Suprapubic skin (tissue), 4 donors: ENCODE measurements at places on chromosomes 1 and 21. TPM values are rescaled to one million over a fixed set of nuclear protein-coding genes. Genes with fewer than 3 reads are reported as not detected.

GRCh38 chr1:39154553-39155421, 49.7 kb upstream of the MACF1 start:
- DNase-seq = peak; percentile 74
- H3K36me3 ChIP-seq = no peaks in the 10 kb centered on the region
- H3K27me3 ChIP-seq = no peaks in the 10 kb centered on the region
- no peak overlapping the region for H3K4me3 ChIP-seq

DNA sequence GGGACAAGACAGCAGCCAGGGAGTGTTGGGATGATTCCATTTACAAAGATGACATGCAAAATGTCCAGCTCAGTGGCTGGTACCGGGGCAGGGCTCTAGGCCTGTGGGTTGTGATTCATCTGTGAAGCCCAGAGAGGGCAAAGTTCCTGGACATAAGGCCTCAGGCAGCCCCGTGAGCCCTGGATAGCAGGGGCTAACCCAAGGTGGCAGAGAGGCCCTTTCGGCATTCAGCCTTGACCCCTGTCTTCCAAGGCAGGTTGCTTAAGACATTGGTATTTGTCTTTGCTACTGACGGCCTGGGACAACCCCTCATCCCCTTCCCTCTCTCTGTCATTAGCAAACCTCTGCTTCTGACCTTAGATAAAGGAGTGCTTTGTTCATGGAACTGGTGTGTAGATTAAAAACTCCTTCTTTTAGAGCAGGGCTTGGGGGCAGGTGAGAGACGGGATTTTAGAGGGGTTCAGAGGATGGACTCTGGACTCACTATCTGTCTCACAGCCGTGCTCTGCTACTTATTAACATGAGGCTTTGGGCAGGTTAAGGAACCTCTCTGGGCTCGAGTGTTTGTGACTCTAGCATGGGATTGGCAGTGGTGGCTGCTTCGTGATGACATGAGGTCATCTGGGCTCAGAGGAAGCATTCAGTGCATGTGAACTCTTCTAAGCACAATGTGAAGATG, 36.3 kb downstream of the TMEM51 start:
- no peak overlapping the region for H3K27ac ChIP-seq
- no peaks in the 10 kb centered on the region for H3K4me1 ChIP-seq
- no peaks in the 10 kb centered on the region for H3K36me3 ChIP-seq
- no peaks in the 10 kb centered on the region for H3K27me3 ChIP-seq

GRCh38 chr1:75115654-75116053, 18.5 kb upstream of the LHX8 start:
- no peak for DNase-seq
- H3K27ac ChIP-seq = no peak overlapping the region
- no peaks in the 10 kb centered on the region for H3K4me1 ChIP-seq
- no peaks in the 10 kb centered on the region for H3K36me3 ChIP-seq
- H3K27me3 ChIP-seq = peaks cover 8% of the 10 kb centered on the region
- no peak overlapping the region for H3K4me3 ChIP-seq

DNA sequence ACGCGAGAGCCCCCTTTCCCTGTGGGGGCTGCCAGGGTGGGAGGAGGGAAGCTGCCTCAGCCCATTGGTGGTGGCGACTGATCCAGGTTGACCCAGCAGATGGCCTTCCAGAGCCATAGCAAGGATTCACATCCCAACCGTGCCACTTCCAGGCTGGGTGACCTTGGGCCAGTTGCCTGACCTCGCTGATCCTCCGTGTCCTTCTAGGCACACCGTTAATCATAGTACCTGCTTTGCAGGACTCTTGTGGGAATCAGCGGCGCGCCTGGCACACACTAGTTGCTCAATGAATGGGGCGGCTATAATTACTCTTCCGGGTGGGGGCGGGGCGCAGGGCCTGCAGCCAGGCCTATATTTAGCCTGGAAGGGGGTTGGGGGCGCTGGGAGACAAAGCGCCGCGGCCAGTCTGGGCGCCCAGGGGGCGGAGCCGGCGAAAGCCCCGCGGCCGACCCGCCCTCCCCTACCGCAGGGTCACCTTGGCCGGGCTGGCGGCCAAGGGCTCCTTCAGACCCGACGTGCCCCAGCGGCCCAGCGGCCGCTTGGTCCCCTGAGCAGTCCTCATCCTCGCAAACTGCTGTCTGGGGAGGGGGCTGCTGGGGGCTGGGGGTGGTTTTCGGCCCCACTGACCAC, 5.1 kb downstream of the HSPB7 start:
- peaks cover 41% of the 10 kb centered on the region for H3K4me1 ChIP-seq
- no peak for DNase-seq
- no peaks in the 10 kb centered on the region for H3K36me3 ChIP-seq
- no peaks in the 10 kb centered on the region for H3K27me3 ChIP-seq
- H3K27ac ChIP-seq = peak overlapping the region; percentile 74
- H3K4me3 ChIP-seq = peak overlapping the region; percentile 46

DNA sequence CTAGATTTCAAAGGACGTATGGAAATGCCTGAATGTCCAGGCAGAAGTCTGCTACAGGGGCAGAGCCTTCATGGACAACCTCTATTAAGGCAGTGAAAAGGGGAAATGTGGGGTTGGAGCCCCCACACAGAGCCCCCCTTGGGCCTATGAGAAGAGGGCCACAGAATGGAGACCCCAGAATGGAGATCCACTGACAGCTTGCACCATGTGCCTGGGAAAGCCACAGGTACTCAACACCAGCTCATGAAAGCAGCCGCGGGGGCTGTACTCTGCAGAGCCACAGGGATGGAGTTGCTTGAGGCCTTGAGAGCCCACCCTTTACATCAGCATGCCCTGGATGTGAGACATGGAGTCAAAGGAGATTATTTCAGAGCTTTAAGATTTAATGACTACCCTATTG, 108.7 kb downstream of the DMRTB1 start:
- DNase-seq = peak; percentile 44
- no peaks in the 10 kb centered on the region for H3K36me3 ChIP-seq
- peaks cover 9% of the 10 kb centered on the region for H3K4me1 ChIP-seq
- H3K27ac ChIP-seq = no peak overlapping the region

DNA sequence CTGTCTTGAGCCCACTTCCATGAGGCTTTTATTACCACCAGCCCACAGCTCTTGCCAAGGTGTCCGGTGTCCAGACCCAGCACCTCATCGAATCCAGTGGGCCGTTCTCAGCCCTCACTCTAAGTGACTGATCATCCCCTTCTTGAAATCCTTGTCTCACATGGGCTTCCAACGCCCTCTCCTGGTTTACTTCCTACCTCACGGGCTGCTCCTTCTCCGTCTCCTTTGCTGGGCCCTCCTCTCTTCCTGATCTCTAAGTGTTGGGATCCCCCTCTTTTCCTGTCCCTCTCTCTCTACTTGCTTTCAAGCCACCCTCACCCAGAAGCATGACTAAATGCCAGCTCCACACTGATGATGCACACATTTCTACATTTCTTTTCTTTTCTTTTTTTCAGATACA, 9.0 kb upstream of the RHBG start:
- H3K27me3 ChIP-seq = peaks cover 34% of the 10 kb centered on the region
- H3K4me1 ChIP-seq = peaks cover 7% of the 10 kb centered on the region
- no peak for DNase-seq
- H3K27ac ChIP-seq = no peak overlapping the region
- no peaks in the 10 kb centered on the region for H3K36me3 ChIP-seq

DNA sequence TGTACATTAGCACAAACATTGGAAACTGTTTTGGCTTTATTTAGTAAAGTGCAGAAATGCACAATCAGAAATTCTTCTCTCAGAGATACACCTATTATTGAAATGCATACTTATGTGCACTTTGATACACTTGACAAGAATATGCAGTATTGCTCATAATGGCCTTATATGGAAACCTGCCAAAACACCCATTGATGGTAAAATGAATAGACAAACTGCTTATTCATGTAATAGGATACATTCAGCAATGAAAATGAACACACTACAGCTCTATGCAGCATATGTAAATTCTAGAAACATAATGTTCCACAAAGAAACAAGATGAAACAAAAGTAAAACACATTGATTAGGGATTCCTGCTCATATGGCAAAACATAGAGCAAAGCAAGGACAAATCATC, 223.9 kb downstream of the S1PR1 start:
- no peaks in the 10 kb centered on the region for H3K27me3 ChIP-seq
- no peaks in the 10 kb centered on the region for H3K4me1 ChIP-seq
- no peak overlapping the region for H3K27ac ChIP-seq
- no peak overlapping the region for H3K4me3 ChIP-seq
- no peak for DNase-seq
- H3K36me3 ChIP-seq = no peaks in the 10 kb centered on the region

Gene SHISA4
- total RNA-seq = 19.4 TPM

Gene ARMH1
- total RNA-seq = 0.80 TPM

Gene S100A4
- 229 TPM for total RNA-seq

Gene SLC45A1
- total RNA-seq = 0.76 TPM
